ENCODE measurements at places on chromosomes 7 and 10.

- no peak for DNase-seq
These were observed 177.0 kb upstream of the AKR1E2 start for GRCh38 chr10:4648999-4649398.

DNA sequence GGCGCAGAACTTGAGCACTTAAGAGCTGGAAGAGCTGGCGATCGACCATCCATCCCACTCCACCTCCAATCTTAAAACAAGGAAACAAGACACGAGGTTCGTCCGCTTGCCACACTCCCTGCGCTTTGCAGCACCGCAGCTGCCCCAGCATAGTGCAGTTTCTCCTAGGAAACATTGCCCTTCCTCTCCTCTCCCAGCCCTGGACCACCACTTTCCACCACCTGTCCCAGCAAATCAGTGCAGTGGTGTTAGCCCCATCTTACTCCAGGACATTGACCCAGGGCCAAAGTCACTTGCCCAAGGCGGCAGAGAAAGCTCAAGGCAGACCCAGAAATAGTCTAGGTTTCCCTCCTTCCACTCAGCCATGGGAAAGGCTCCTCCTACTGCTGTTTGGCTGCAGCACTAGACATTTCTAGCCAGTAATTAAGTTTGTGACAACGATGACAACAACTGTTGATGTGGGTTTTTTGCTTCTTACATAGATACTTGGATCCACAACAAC is 1.5 kb upstream of the PARD3 start:
- DNase-seq, result no peak

GRCh38 chr10:89280508-89280907 is 21.3 kb upstream of the IFIT2 start:
- no peak for DNase-seq

DNA sequence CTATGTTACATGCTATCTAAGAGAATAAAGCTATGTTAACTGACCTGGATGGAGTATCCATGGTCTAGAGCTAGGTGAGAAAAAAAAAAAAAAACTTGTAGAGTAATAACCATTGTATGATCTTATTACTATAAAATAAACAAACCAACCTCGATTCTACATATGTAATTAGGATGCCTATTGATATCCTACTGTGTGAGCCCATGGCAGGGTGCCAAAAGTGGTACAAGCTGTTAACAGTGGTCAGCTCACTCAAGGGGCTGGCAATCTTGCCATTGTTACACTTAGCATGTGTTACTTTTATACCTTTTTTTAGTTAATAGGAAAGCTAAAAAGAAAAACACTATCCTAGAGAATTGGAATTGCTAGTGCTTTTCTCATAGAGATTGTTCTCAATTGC is 13.5 kb upstream of the IL6 start:
- DNase-seq, result no peak

- peak; percentile 35 for DNase-seq
These were observed 120.5 kb downstream of the GALNT11 start for GRCh38 chr7:152145853-152146466.

GRCh38 chr10:131578472-131578970 is 267.0 kb upstream of the TCERG1L start:
- no peak for DNase-seq

DNA sequence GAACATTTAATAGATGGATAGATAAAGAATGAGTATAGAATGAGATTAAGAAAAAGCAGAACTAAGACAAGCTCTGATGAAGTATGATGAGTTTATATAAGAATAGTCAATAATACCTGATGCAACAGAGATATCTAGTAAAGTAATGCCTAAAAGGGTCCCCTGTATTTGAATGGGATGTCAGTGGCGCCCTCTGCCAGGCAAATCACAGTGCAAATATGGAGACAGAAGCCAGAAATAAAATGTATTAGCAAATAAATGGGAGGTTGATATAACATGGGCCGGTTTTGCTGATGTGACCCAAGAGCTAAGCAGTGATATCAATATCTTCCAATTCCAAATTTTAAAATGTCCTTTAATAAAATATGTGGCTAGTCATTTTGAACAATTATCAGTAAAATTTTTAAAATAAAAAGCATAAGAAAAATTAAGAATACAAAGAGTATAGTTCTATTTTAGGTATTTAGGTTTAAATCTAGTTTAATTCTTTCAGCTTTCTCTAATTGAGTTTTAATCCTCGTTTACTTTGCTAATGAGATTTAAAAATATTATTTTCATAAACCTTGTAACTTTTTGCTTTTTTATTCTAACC is 62.6 kb downstream of the ADK start:
- DNase-seq, result peak; percentile 60

- no peak for DNase-seq
These were observed 187.1 kb downstream of the DNAJB6 start for GRCh38 chr7:157523766-157524421.

DNA sequence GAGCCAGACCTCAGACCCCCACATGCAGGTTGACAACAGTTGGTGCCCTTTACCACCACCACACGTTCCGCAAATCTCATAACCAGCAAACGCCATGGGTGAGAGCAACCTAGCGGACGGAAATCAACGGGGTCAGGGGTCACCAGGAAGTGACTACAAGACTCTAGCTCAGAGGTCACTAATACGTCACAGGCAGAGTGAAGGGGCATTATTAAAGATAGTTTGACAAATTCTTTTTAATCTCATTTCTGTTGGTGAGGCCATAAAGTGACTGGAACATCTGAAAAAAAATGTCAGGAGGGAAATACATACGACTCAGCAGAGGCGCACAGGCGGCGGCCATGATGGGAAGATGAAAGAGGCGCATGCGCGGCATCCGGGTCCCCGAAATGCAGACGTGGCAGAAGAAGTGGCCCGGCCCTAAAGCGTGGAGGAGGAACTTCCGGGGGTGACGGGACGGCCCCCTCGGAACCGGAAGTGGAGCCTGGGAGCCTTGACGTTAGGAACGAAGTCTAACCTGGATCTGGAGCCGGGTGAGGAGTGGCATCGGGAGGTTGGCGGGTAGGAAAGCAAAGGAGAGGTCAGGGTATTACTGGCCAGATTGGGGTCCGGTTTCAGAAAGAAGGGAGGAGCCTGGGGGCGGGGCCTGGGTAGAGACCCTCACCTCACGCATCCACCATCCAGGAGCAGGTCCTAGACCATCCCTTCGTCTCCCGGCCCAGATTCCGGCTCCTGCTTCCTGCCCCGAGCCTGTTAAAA is at the start of gene SEC24C:
Gene SEC24C, plus strand, starts transcription at position 468 of the 759 bp plus-strand sequence. CDS start 2,461 bp downstream, outside the sequence.
- peak; percentile 95 for DNase-seq
